ENCODE measurements at places on chromosomes 2 and 18.

GRCh38 chr18:49621717-49622351 lies 60.0 kb downstream of the LIPG start:
- DNase-seq, result no peak

GRCh38 chr18:56795381-56795780 lies 144.2 kb downstream of the WDR7 start:
- DNase-seq, result no peak

- no peak for DNase-seq
Observed at GRCh38 chr2:36664696-36665076, 31.8 kb upstream of the VIT start.

DNA sequence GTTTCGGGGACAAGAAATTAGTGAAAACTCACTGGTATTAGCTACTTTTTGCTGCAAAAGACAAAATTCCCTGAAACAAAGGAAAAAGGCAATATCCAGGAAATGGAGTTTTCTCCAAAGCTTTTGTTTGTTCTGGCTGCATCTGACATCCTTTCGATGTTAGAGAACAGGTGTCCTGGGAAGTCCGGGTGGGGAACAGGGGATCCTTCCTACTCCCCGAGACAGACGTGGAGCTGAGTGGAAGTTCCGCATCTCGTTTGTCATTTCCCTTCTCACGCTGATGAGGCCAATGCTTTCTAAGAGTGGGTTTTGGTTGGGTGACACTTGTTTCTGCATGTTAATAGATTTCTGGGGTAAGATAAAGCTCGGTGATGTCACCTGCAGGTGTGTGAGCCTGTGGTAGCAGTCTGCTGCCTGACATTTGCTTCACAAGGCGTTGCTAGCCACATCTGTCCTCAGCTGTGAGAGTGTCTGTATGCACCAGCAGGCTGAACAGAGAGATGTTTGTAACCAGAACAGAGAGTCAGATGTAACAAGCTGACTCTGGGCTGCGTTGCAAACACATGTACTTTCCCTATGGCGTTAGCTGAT lies 125.9 kb downstream of the ACOXL start:
- no peak for DNase-seq

GRCh38 chr2:175463589-175464310 lies 282.2 kb upstream of the ATP5MC3 start:
- DNase-seq, result no peak

DNA sequence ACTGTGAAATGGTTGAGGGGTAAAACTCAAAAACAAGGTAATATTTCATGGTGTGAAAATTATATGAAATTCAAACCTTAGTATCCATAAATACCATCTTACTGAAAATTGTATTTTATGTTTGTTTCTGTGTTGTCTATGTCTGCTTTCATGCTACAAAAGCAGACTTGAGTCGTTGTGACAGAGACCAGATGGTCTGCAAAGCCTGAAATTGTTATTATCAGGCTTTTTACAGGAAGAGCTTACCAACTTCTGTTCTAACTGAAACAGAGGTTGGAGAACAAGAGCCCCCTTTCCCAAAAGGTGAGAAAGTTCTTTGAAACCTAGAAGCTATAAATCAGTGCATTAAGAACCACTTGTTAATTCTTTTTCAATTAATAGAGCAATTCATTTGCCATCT lies 110.0 kb downstream of the COL4A4 start:
- DNase-seq, result no peak

DNA sequence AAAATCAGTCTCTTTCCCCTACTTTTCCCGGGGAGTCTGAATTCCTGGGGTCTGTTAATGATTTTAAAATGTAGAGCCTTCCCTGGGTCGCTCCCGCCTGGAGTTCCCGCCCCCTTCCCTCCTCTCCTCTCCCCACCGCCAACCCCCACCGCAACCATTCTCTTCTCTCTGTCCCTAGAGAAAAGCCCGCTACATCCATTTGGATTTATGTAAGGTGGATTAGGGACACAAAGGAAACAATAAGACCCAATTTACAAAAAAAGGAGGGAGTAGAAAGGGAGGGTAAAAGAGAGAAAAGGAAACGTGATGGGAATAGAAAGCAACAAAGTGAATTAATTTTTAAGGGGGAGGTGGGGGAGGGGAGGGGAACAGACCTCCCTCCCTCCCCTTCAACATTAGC lies 2.2 kb downstream of the EPHA4 start:
- no peak for DNase-seq

DNA sequence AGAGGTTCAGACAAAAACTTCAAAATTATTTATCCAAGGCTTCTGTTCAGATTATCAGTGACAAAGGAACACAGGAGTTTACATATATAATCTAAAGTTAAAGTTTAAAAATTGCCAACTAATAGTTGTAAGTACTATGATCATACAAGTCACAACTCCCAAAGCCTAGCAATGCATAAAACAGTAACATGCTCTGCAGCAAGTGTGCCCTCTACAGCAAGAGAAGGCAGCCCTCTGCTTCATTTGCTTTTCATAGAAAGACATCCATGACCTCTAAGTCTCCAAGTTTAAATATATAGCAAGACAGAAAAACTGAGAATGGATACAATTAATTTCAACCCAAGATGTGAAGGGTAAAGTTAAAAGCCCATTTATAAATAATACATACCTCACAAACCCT lies 13.3 kb downstream of the RAB1A start:
- DNase-seq, result no peak

- DNase-seq, result no peak
Observed at GRCh38 chr2:54114936-54115283, 505 bp upstream of the ACYP2 start.

- no peak for DNase-seq
Observed at GRCh38 chr2:150762571-150762970, 275.1 kb upstream of the RND3 start.

DNA sequence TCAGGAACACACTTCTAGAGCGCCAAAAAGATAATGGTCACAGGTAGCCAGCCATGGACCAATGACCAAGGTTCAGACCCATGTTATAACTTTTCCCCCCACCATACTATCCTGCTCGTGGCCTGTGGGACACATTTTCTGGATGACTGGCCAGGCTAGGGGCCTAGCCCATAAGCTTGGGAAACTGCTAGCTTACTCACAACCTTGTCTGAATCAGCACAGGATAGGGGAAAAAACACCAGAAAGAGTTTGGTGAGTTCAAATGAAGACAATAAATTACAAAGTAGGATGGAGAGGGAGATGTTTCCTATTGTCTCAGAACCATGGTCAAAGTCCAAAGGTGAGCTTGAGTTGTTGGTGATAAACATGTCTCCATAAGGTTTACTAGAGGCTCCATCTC lies 156.3 kb upstream of the CCDC68 start:
- no peak for DNase-seq

DNA sequence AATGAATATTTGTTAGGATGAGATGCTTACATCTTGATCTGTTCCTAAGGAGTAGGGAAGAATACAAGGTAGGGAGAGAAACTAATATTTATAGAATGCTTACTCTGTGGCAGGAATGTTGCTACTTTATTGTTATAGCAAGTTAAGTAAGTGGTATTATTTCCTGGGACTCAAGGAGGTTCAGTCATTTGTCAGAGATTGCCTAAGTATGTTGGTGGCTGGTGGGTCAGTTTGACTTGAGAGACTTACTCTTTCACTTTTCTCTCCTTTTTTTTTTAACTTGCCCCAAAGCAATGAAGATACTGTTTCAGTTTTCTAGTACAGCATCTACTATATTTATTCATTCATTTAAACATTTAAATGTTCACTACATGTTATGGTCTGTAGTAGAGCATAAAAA lies 209.2 kb upstream of the STON1 start:
- DNase-seq, result no peak

GRCh38 chr2:110702514-110703380 lies 24.9 kb upstream of the BUB1 start:
- no peak for DNase-seq

DNA sequence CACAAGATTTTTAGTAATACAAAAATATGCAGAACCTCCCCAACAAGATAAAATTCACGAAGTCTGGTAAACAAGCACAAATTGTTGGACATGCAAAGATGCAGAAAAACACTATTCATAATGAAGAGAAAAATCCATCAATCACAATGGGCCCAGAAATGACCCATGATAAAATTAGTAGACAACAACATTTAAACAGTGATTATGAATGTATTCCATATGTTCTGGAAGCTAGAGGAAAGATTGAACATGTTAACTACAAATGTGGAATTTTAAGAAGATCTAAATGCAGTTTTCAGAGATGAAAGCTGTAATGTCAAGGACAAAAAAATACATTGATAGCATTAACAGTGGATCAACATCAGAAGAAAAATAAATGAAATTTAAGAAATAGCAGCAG lies 243.3 kb upstream of the LINC00305 start:
- no peak for DNase-seq
